ENCODE measurements at places on chromosomes 3 and 15.

GRCh38 chr3:58536501-58537411 lies at the start of gene ACOX2:
Gene ACOX2, minus strand, starts transcription at chr3:58537190. Its CDS starts 2,084 bp downstream, at chr3:58535106.
- DNase-seq = no peak

GRCh38 chr3:58074116-58074715 lies 66.0 kb downstream of the FLNB start:
- no peak for DNase-seq

GRCh38 chr3:45592830-45593707 lies 1.5 kb upstream of the LIMD1 start:
- peak; percentile 91 for DNase-seq

GRCh38 chr3:108123326-108123725 lies 32.5 kb upstream of the CD47 start:
- no peak for DNase-seq

DNA sequence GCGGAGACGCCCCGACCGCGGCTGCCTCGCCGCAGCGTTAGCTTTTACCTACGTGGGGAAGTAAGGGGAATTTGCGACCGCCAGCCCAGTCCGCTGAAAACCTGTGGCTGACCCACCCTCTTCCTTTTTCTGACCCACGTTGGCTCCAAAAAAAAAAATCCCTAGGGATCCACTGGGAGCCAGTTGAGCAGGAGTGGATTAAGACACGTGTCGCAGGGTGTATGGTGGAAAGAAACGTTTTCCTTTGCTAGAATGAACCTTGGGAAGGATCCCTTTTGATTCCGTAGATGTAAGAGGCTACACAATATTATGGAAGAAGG lies 575 bp upstream of the PCYT1A start:
- peak; percentile 59 for DNase-seq

- DNase-seq = no peak
These were observed 24.7 kb downstream of the EOGT start for GRCh38 chr3:68988740-68989139.

DNA sequence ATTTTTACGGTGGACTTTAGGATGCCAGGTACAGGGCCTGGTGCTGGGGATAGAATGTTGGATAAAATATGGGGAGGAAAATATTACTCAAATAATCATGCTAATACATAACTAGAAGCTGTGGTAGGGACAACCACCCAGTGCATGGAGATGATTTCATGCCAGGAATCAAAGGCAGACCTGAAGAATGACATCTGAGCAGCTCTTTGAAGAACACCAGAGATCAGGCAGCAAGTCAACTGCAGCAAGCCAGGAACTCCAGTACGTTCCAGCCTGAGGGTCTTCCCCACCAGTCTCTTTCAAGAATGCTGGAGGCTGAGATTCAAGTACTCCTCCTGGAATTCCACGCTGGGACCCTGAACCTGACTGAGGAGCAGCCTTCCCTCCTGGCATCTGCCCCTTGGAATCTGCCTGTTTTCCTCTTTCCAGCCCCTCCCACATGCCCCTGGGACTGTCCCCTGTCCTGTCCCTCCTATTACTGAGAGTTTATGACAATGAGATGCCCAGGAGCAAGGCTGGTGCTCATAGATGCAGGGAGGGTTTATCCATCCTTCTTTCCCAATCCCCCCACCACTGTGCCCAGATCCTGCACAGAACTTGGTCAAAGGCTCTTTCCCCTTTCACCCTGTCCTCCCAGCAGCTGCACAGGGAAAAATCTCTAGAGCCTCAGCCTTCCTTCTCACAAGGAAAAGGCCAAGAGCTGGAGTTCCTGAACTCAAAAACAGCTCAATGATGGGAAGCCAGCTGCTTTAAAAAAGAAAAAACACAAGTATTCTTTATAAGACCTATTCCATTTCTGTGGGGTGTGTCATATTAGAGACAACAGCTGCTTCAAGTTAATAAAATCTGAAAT lies 68.0 kb downstream of the PDZRN3 start:
- DNase-seq = no peak

- no peak for DNase-seq
These were observed 863.7 kb upstream of the SEMA6D start for GRCh38 chr15:46853600-46853999.

DNA sequence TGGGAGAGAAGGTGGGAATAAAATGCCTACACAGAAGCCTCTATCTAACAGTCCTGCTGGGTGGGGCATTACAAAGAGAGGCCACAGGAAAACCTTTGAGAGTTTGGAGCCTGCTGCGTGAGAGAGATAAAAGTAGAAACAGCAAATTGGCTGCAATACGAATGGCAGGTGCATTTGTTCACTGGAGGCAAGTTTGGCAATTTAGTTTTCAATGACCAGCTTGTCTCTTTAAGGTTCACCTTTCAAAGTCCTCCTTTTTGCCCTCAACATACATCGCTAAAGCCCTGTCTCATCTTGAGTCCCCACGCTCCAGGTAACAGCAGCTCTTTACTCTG lies 405.7 kb downstream of the LSAMP start:
- DNase-seq = no peak

DNA sequence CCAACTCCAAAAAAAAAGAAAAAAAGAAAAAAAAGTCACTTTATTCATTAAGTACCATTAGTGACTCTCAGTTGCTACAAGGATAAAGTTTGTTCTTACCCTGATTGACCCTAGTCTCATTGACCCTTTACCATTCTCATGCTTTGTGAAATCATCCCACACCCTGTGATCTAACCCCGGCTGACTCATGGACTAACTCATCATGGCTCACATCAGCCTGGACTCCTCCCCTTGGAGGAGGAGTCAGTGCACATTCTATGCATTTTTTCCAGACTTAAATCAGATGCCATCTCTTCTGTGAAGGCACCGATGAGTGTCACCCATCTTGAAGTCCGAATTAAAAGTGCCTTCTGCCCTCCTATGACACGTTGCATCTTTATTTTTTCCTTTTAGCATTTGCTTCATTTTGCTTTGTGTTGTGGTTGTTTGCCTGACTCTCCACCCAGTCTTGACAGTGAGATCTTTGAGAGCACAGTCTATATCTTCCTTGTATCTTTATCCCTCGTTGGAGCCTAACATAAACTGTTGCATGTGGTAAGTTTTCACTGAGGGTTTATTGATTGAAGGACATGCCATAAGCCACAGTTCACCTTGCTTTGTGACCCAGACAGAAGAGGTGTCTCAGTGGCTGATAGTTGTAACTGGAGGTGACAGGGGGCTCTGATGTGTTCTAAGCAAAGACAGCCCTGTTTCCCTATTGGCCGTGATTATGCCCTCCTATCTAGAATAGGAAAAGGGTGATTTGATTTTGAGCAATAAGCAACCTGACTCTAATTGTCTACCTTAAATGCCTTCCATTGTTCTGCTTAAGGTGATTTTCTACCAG lies 72.1 kb downstream of the IL1RAP start:
- peak; percentile 59 for DNase-seq

- DNase-seq = no peak
These were observed 43.5 kb upstream of the MBNL1 start for GRCh38 chr3:152225201-152225600.

DNA sequence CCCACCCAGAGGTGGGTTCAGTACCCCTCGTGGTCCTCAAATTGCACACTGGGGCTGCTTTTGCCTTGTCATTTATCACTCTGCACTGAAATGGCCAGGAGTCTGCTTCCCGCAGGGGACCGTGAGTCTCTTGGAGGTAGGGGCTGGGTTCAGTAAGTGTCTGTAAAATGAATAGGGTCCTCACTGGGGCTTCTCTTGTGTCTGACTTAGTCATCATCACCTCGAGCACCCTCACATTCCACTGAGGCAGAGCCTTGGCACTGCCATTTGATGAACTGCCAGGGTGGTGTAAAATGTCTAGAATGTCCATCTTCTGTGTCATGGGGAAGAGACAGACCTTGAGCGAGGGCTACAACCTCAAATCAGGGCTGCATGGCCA lies 61.0 kb upstream of the RYK start:
- DNase-seq = no peak

GRCh38 chr15:41971089-41971894 lies 1.1 kb downstream of the EHD4 start:
- peak; percentile 74 for DNase-seq

GRCh38 chr3:112230033-112230432 lies 64.0 kb downstream of the SLC9C1 start:
- DNase-seq = no peak

GRCh38 chr15:55194256-55194655 lies 2.5 kb downstream of the RSL24D1 start:
- DNase-seq = no peak

GRCh38 chr3:194064380-194065332 lies 71.3 kb upstream of the HES1 start:
- DNase-seq = no peak

DNA sequence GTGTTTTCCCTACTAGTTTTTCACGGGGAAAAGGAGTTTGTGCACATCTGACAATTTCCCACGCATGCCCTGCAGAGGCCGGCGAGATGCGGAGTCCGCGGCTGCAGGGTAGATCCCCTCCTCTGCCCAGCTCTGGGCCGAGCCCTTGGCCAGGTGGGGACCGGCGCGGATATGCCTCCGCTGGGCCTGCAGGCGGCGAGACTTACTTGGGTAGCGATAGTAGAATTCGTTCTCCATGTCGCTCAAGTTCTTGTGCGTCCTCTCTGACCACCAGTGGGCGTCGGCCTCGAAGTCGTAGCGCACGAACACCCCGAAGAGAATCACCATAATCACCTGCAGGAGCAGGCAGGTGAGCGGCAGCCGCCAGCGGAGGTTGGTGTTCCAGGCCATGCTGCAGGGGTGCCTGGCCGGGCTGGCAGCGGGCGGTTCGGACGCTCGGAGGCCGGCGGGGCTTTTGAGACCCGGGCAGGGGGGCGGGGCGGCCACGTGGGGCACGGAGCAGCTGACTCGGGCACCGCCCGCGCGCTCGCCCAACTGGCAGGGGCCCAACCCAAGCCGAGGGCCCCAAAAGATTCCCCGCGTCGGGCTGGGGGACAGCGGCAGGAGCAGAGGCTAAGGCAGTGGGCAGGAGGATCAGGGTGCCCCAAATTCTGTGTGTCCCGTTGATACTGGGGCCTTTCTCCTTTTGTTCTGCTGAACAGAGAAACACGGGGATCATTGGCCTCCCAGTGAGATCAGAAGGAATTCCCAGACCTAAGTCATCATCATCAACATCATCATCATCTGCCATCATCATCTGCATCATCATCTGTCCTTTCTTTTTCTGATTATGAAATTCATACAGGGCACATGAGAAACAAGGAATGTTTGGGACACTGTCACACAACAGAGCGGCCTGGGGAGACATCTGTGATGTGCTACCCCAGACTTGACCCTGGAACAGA lies at the start of gene RHCG:
Gene RHCG, minus strand, starts transcription at position 429 of the 944 bp plus-strand sequence. Its CDS starts 39 bp downstream, at position 390.
- DNase-seq = peak; percentile 79

- DNase-seq = peak; percentile 31
These were observed 298.2 kb upstream of the SLCO3A1 start for GRCh38 chr15:91555312-91555711.

DNA sequence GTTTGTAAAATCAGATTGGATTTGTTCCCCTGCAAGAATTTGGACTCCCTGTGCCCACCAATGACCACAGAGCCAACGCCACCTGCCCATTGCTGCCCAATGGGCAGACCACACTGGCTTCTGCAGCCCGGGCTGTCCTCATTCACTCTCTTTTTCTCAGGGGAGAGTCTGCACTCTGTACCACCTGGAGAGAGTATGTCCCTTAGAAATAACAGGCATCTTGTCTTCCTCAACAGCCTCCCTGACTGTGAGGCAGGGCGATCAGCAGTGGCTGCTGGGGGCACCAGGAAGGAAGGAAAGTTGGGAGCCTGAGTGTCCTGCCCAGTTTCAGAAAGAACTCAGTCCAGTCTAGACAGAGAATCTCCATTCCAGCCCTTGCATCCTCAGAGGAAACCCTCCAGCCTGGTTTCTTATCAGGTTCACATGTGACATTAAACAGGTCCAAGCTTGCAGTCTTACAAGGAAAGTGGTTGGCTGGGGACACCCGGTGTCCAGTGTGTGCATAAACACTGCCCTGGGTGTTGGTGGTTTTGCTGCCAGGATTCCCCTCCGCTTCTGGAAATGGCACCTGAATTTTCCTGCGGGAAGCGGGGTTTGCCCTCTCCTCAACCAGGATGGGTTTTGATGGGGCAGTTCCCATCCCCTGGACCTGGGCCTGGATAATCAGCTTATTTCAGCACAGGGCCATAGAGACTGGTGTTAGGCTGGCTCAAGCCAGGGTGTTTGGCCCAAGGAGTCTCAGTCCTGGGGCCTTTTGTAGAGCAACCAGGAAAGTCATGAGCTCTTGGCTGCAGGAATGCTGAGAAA lies 37.2 kb downstream of the SSUH2 start:
- no peak for DNase-seq

- DNase-seq = no peak
These were observed 78.2 kb downstream of the NEDD4 start for GRCh38 chr15:55915221-55915620.

- DNase-seq = no peak
These were observed 40.9 kb upstream of the GOLGA8J start for GRCh38 chr15:30041868-30042267.

GRCh38 chr15:28252831-28253230 lies 69.1 kb downstream of the HERC2 start:
- no peak for DNase-seq

GRCh38 chr3:46129588-46130272 lies 78.4 kb downstream of the CCR1 start:
- DNase-seq = no peak

DNA sequence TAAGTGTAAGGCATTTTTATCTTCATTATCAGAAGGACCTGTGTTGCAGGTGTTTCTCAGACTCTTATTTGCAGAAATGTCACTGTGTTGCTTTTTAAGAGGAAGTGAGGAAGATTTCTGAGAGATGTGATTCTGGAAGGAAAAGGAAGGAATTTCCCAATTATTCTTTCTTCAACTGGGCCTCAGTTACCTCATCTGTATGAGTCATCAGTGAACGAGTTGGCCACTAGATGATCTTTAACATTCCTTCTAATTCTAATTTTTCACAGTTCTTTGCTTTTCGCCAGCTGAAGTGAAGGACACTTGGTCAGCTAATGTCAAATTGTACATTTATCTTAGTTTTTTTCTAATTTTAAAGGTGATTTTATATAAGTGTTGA lies 28.9 kb downstream of the CLEC3B start:
- no peak for DNase-seq

GRCh38 chr3:46672349-46672695 lies 21.2 kb downstream of the ALS2CL start:
- DNase-seq = no peak

GRCh38 chr15:77014132-77015081 lies 19.5 kb downstream of the PSTPIP1 start:
- no peak for DNase-seq

DNA sequence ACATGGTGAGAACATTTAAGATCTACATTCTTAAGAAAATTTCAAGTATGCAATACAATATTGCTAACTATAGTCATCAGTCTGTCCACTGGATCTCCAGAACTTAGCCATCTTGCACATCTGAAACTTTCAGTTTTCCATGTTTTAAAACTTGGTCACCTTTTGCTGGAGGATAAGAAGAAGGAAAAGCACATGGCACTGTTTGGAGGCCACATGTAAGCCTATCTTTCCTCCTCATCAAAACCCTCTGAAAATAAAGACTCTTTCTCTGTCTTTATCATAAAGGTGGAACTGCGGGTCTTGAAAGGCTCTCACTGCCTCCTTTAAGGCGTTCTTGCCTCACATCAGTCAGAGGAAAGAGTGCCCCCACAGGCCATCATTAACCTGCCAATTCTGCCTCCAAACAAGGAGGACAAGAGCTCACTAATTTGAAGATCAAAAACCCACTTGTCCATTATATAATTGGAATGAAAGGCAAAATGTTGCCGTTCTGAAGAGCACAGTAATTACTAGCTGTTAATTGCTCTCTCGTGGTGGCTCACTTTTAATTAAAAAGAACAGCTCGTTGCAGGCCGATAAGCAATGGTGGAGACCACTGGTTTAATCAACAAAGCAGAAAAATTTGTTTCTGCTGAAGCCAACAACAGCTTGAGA lies 157.8 kb downstream of the MECOM start:
- no peak for DNase-seq
